Left lobe of liver (tissue), 2 donors: ENCODE measurements at places on chromosomes 3 and 15. TPM values are rescaled to one million over a fixed set of nuclear protein-coding genes. Genes with fewer than 3 reads are reported as not detected.

DNA sequence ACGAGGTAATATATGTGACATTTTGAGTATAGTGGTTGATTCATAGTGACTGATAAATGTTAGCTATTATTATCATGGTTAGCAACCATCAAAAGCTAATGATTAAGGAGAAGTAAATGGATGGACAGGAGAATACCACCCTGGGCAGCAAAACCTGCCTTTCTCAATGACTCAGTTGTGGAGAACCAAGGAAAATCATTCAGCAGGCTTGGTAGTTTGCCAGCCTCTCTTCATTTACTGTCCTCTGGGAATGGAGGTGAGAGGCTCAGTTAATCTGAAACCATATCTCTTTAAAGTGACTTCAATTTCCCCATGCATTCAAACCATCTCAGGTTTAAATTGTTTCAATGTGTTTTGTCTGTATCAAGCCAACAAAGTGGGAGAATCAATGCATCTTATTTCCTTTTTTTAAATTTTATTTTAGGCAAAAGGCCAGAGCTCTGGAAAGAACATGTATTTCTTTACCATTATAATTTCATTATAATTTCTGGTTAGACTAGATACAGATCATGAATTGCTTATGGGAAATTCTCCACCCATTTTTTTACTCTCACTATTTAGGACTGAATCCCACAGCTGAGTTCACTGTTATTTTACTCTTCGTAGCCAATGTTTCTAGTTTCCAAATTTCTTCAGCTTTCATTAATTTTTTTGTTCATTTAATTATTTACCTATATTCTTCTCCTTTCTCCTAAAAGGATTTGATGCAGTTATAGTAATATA lies 2.7 kb downstream of the TM4SF18 start:
- DNase-seq: no peak

Gene SLC6A11
- 0.13 TPM for total RNA-seq

- DNase-seq: no peak
These were observed 114.1 kb downstream of the DCLK3 start for GRCh38 chr3:36650271-36650671.

- DNase-seq: no peak
These were observed 23.6 kb upstream of the C3orf22 start for GRCh38 chr3:126582311-126582710.

DNA sequence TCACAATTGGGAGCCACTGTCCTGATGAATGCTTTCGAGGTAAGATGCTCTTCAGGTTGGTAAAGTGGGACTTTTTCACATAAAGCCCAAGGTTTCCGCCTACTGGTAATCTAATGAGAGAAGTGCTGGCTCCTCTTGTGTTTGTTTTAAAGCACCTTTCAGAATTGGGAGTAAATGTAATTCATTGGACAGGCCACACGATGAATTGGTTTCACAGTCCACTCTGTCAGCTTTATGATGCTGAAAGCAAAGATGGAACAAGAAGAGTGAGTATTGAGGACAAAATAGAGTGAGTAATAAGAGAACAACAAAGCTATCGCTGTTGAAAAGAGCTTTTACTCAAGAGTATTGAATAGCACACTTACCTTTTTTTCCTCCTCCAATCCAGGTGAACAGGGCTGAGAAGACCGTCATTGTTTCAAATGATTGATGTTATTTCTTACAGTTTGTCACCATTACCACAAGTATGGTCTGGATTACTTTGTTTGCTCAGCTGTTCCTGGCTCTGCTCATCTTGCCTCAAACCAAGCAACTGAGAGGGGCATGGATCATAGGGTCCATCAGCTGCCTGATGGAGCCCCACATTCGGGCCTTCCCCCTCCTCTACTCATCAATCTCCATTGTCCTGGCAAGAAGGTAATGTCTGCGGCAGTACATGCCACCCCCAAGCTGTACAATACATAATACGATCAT lies 136.1 kb upstream of the CNTN4 start:
- no peak for DNase-seq

DNA sequence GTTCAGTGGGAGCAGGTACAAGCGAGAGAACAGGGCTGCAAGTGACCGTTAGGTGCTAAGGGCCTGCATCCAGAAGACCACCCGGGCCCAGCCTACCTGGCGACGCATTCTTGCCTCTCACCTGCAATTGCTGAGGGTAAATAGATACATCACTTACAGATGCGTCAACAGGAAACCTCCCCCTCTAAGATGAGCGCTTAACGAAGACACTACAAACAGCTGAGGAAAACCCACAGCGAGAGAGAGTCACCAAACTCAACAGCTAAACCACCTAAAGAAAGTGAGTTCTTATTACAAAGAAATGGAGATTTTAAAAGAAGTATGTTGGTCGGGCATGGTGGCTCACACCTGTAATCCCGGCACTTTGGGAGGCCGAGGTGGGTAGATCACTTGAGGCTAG lies 157.9 kb downstream of the CHSY1 start:
- DNase-seq: no peak

GRCh38 chr3:64594134-64594533 lies 93.7 kb downstream of the ADAMTS9 start:
- DNase-seq: no peak

GRCh38 chr3:59069838-59070237 lies 20.0 kb upstream of the CFAP20DC start:
- no peak for DNase-seq

DNA sequence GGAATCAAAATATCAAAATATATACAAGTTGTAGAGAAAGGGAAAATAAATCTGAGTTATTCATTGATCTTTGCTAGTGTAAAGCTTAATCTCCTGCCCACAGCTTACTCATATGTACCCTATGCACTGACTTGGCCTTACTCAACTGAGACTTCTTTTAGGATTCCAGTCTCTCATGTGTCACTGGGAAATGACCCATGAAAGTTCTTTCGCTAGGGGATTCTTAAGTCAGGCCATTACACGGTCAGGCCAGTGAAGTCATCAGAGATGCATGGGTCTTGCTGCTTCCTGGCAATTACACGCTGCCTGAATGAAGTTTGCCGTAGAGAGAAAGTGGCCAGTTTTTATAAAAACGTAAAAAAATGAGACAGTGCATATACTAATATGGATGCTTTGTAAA lies 20.7 kb upstream of the LPP start:
- no peak for DNase-seq

GRCh38 chr3:156788846-156789245 lies 37.3 kb upstream of the LEKR1 start:
- DNase-seq: no peak

Gene EIF1B
- 17.9 TPM for total RNA-seq

DNA sequence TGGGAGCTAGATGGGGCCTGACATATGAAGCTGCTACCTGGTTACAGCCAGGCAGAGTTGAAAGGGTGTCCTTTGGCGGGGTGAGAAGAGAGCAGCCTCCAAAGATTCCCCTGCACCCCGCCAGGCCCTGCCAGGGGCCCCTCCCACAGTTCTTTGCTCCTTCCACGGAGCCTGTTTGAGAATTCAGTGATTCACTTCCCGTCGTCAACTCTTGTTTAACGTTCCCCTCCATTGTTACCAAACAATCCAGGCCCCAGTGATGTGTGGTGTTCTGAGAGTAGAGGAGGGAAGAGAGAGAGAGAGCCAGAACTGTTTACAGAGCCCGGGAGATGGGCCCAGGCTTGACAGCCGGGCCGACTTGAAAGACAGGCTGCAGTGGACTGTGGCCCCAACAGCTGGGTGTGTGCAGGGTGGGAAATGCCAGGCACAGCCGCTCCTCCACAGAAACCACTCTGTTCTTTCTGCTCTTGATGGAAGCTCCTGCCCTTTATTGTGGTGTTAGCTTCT lies 81.5 kb downstream of the SMAD3 start:
- DNase-seq: no peak

GRCh38 chr3:15204005-15204404 lies 2.0 kb upstream of the CAPN7 start:
- peak; percentile 60 for DNase-seq

GRCh38 chr3:142951794-142952193 lies 11.7 kb downstream of the PAQR9 start:
- DNase-seq: no peak

- DNase-seq: no peak
These were observed 11.1 kb downstream of the ARHGAP31 start for GRCh38 chr3:119305286-119305685.
